ENCODE measurements at places on chromosomes 16 and 17. TPM values are rescaled to one million over a fixed set of nuclear protein-coding genes. Genes with fewer than 3 reads are reported as not detected.

- DNase-seq, result no peak
Observed at GRCh38 chr16:57262841-57263540, 17.9 kb downstream of the ARL2BP start.

DNA sequence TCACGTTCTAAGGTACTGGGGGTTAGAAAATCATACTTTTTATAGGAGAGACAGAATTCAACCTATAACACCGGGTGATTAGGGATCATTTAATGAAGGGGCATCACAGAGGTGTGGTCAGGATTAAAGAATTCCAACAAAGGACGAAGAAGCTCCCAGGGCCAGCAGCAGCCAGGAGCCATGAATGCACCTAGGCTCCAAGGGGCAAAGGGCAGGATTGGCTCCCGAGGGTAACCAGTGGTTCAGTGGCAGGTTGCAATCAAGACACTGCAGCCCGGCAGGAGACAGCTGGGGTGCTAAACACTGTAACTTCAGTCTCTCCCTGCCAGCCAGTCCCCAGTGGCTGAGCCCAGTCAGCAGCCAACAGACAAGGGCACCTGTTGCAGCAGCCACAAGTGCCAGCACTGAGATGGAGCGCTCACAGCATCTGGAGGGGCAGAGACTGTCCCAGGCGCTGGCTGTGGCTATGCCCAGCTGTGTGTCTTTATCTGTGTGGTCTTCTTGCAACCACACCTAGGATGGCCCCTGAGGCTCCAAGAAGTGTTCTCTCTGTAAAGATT is 23.9 kb downstream of the DHRS7C start:
- DNase-seq, result no peak

DNA sequence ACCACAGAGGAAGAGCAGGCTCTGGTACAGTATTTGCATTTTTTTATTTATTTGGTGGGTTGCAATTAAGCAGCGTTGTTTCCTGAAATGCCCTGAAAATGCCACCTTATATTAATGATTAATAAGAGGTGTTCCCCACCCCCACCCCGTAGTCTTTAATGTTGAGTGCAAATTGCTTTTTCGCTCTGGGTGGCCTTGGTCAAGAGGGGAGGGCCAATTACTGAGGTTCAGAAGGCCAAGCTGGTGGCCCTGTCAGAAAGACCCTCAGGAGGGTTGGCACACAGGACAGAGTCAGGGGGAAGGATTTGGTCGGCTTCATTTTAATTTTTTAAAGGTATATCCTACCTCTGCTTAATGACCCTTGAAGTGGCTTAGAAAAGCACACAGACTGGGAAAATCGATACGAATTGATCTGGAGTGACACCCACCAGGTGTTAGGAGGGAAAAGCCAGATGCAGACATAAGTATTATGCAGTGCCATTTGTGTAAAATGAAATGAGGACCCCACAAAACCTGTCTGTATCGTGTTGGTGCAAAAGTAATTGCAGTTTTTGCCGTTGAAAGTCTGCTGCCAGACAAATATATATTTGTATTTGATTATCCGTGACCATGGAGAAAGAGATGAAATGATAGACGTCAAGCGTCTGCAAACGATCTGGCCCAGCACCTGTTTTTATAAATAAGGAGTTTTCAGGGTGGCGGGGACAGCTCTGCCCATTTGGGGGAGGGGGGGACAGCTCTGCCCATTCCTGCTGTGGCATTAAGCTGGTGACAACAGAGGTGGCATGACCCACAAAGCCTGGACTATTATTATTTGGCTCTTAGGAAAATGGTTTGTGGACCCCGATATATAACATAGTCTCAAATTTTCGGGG is 143.8 kb upstream of the PLCG2 start:
- DNase-seq, result no peak

DNA sequence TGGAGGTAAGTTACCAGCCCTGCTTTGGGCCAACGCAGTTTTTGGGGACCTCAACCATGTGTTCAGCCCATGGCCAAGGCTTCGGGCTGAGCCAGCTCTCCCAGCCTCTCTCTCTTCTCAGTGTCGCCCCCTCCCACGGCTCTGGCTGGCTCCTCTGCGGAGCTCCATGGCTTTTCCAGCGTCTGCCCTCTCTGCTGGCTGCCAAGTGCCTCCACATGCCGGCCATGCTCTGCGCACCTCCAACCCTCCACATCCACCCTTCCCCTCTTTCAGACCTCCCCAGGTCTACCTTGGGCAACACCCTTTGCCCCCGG is 23.2 kb downstream of the COTL1 start:
- DNase-seq, result no peak

GRCh38 chr16:83328936-83329335 is 478.8 kb upstream of the HSBP1 start:
- no peak for DNase-seq

GRCh38 chr17:4483012-4483840 is 15.5 kb upstream of the SPNS2 start:
- no peak for DNase-seq

The VTN gene
- 13.8 TPM for polyA plus RNA-seq
